ENCODE measurements at places on chromosomes 3 and 15. TPM values are rescaled to one million over a fixed set of nuclear protein-coding genes. Genes with fewer than 3 reads are reported as not detected.

Gene GPR149
- total RNA-seq, result not detected

Gene GPR87
- not detected for total RNA-seq

Gene TMC3
- total RNA-seq, result not detected

Gene MRPL3
- 68.8 TPM for total RNA-seq

Gene FYTTD1
- total RNA-seq, result 59.3 TPM

Gene PLCB2
- total RNA-seq, result 1.5 TPM

Gene KLHL6
- 14.8 TPM for total RNA-seq

Gene EPHB3
- total RNA-seq, result not detected

Gene SCN5A
- total RNA-seq, result 13.1 TPM

Gene SCAANT1
- not detected for total RNA-seq

Gene SLC22A14
- not detected for total RNA-seq

Gene AP3B2
- not detected for total RNA-seq

Gene TMIE
- 0.18 TPM for total RNA-seq

Gene RASGRP1
- total RNA-seq, result 0.38 TPM

Gene PLD1
- total RNA-seq, result 108 TPM

Gene CELF6
- total RNA-seq, result not detected

Gene PEX5L
- total RNA-seq, result not detected

Gene ADAM10
- 203 TPM for total RNA-seq

Gene ST6GAL1
- 101 TPM for total RNA-seq

Gene DUOX1
- total RNA-seq, result not detected

Gene PLSCR2
- not detected for total RNA-seq

Gene IGF2BP2
- total RNA-seq, result 130 TPM

Gene MCF2L2
- 1.1 TPM for total RNA-seq

Gene KY
- not detected for total RNA-seq

Gene MORC1
- total RNA-seq, result not detected

Gene LRRC34
- 2.5 TPM for total RNA-seq

Gene LARP6
- 16.9 TPM for total RNA-seq

Gene ZNF660
- 1.5 TPM for total RNA-seq

Gene LNP1
- total RNA-seq, result 0.80 TPM

Gene SLC28A1
- total RNA-seq, result not detected

Gene DAZL
- total RNA-seq, result not detected

Gene CPNE9
- not detected for total RNA-seq

Gene COL7A1
- total RNA-seq, result 1.9 TPM

Gene C3orf20
- not detected for total RNA-seq

Gene PIGZ
- total RNA-seq, result 5.1 TPM

Gene GPR176
- 39.8 TPM for total RNA-seq

Gene DPPA2
- not detected for total RNA-seq

Gene APBA2
- total RNA-seq, result 11.1 TPM

Gene TYRO3
- 18.8 TPM for total RNA-seq

Gene PLSCR5
- total RNA-seq, result not detected

Gene IL17RB
- total RNA-seq, result not detected

Gene KLHL40
- total RNA-seq, result not detected

Gene SOX2
- total RNA-seq, result not detected

Gene TEX55
- total RNA-seq, result not detected

Gene NDUFB4
- 140 TPM for total RNA-seq

Gene EAF2
- 1.5 TPM for total RNA-seq

Gene BMF
- total RNA-seq, result 13.9 TPM

Gene GASK1A
- not detected for total RNA-seq

Gene AQP9
- total RNA-seq, result not detected

Gene MRPL46
- total RNA-seq, result 27.9 TPM

Gene CXCR6
- total RNA-seq, result not detected

Gene CKMT1A
- total RNA-seq, result not detected

Gene CAMKV
- not detected for total RNA-seq

Gene TMEM212
- not detected for total RNA-seq

Gene ZPLD1
- total RNA-seq, result not detected

Gene PRSS50
- total RNA-seq, result not detected

Gene BNC1
- 2.9 TPM for total RNA-seq

Gene PCOLCE2
- not detected for total RNA-seq

Gene A4GNT
- total RNA-seq, result not detected
